ENCODE measurements at places on chromosomes 2 and 18. TPM values are rescaled to one million over a fixed set of nuclear protein-coding genes. Genes with fewer than 3 reads are reported as not detected.

VWA3B gene
- total RNA-seq = not detected

DNA sequence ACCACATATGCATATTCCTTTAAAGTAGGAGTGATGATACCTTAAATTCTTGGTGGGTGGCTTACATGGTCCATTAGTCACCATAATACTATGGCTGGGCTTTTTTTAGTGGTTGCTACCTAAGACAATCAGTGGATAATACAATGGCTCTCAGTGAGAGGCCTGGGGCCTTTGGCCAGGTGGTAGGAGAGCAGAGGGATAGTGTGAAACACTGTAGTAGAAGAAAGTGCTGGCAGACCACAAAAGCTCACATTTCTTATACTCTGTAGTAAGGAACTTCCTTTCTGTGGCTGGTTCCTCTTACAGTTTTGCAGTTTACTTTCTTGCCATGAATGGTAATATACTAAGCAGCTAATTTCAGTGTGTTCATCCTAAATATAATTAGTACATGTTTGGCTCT lies 583.5 kb downstream of the XIRP2 start:
- no peak overlapping the region for H3K27ac ChIP-seq
- H3K4me3 ChIP-seq = no peak overlapping the region
- DNase-seq = no peak
- H3K36me3 ChIP-seq = no peaks in the 10 kb centered on the region

- H3K4me1 ChIP-seq = no peaks in the 10 kb centered on the region
- H3K27me3 ChIP-seq = no peaks in the 10 kb centered on the region
These were observed 23.4 kb upstream of the UGP2 start for GRCh38 chr2:63818271-63818670.

DNA sequence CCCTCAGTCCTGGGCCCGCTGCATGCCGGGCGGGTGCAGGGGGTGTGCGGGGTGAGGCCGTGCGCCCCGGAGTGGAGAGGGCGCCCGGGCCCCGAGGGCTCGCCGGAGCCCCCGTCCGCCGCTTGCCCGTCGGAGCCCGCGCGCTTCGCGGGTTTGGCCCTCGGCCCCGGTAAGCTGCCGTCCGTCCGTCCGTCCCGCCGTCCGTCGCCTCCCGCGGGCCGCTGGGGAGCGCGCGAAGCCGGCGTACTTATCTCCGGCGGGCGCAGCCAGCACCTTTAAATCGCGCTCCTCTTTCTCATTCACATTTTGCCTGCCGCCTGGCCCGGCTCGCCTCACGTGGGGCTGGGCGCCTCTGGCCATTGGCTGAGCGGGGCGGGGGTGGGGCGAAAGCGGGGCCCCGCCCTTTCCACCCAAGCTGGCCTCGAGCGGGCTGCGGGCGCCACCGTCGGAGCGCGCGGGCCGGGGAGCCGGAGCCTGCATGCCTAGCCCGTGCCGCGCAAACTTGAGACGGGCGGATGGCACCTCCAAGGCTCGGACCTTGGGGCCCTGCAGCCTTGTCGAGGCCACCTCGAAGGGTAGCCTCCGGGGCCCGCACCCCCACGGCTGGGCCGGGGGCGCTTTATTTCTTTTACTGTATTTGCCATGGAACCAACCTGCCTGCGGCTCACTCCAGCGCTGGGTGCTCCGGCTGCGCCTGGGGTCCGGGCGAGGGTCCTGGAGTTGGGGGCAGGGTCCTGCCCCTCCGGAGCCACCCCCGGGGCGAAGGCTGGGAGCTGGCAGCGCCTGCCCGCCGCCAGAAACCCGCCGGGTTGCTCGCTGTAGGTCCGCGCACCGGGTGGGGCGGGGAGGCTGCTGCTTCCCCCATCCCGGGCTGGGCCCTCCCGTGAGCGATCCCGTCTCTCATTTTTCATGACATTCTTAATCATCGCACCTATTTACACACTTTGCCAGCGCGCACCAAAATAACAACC lies at the start of gene GBX2:
Gene GBX2 (minus strand): TSS at position 277 of the 971 bp plus-strand sequence. CDS start 415 bp downstream, outside the sequence.
- no peaks in the 10 kb centered on the region for H3K36me3 ChIP-seq
- H3K4me3 ChIP-seq = no peak within 1 kb of the TSS
- H3K27me3 ChIP-seq = peaks cover 99% of the 10 kb centered on the region

DNA sequence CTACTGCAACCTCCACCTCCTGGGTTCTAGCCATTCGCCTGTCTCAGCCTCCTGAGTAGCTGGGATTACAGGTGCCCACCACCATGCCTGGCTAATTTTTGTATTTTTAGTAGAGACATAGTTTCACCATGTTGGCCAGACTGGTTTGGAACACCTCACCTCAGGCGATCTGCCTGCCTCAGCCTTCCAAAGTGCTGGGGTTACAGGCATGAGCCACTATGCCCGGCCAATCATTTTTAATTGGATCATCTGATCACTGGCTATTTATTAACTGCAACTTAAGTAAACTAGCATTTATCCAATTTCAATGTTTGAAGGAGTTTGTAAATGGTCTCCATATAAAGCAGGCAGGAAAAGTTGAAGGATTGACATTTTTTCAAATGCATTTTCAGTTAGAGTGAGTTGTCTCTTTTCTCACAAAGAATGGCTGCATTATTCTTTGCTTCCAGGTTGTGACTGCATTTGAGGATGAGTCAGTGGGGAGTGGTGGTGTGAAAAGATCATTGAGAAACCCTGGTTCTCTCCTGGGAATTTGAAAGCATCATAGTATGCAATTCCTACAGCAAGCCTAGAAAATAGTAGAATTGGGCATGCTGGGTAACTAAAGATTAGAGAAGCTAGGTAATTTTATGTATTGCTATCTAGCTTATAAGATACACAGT lies 431.1 kb upstream of the ZEB2 start:
- no peak for DNase-seq
- no peaks in the 10 kb centered on the region for H3K36me3 ChIP-seq
- no peaks in the 10 kb centered on the region for H3K27me3 ChIP-seq
- H3K27ac ChIP-seq = no peak overlapping the region

GRCh38 chr18:57311472-57311871 lies 40.9 kb upstream of the ST8SIA3 start:
- H3K27me3 ChIP-seq = no peaks in the 10 kb centered on the region
- H3K4me3 ChIP-seq = no peak overlapping the region
- no peaks in the 10 kb centered on the region for H3K36me3 ChIP-seq
- no peak for DNase-seq
- H3K27ac ChIP-seq = no peak overlapping the region
- H3K4me1 ChIP-seq = no peaks in the 10 kb centered on the region

Data from adrenal gland (tissue), 19 donors.